Stimulated activated CD4-positive, alpha-beta T cell treated with anti-CD3 and anti-CD28 coated beads, Interleukin-1b, Interleukin-23, amount 100 ng/mL, for 24 hours (primary cell): ENCODE measurements at places on chromosomes 5 and 9.

DNA sequence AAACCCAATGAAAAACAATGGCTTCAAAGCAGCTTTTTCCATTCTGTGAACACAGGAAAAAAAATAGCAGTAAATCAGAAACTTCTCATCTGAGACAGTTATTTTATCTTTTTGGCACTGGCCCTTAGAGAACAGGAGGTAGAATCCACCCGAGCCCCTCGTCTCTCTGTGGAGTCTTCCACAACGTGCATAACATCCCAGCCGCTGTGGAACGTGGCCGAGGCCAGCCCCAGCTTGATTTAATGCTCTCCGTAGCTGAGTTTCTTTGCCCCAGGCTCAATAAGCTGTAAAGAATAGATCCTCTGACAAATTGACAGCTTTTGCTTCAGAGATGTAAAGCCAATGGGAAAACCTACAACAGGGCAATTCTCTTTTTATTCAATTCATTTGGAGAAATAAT, 107.9 kb upstream of the DAP start:
- no peak for DNase-seq

DNA sequence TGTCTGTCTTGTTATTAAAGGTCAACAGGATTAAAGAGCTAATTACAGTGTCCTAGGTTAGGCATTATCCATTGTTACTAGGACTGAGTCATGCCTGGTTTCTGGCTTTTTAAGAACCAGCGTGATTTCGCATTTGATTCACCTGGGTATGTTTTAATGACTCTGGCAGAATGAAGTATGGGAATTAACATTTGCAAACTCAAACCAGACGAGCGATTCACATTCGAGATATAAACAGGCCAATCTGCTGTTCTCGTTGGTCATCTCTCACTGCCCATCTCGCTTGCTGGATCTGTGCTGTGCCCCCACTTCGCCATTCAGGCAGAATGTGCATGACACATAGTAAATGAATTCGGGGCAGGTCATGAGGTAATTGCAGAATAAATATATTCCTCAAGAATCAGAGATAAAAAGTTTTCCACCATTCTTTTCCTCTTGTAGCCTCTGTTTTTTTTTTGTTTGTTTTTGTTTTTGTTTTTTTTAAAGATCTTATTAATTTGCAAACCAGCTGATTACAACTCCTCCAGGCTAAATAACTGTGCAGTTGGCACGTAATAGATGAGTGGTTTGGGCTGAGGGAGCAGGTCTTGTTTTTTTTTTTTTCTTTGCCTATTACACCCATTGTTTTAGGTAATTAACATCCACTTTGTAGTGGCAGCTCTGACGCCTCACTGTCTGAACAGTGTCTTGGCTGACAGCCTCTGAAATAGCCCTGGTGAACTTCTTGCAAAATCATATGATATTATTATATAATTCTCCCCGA, 313.5 kb upstream of the MSX2 start:
- DNase-seq: no peak

- DNase-seq: no peak
Measured at GRCh38 chr5:149422366-149423048, 43.4 kb upstream of the IL17B start.

- no peak for DNase-seq
Measured at GRCh38 chr9:126391713-126392661, 65.4 kb downstream of the MVB12B start.

- DNase-seq: no peak
Measured at GRCh38 chr9:112532427-112532826, 45.8 kb downstream of the KIAA1958 start.

GRCh38 chr5:134920848-134921575, 16.1 kb downstream of the PCBD2 start:
- no peak for DNase-seq

DNA sequence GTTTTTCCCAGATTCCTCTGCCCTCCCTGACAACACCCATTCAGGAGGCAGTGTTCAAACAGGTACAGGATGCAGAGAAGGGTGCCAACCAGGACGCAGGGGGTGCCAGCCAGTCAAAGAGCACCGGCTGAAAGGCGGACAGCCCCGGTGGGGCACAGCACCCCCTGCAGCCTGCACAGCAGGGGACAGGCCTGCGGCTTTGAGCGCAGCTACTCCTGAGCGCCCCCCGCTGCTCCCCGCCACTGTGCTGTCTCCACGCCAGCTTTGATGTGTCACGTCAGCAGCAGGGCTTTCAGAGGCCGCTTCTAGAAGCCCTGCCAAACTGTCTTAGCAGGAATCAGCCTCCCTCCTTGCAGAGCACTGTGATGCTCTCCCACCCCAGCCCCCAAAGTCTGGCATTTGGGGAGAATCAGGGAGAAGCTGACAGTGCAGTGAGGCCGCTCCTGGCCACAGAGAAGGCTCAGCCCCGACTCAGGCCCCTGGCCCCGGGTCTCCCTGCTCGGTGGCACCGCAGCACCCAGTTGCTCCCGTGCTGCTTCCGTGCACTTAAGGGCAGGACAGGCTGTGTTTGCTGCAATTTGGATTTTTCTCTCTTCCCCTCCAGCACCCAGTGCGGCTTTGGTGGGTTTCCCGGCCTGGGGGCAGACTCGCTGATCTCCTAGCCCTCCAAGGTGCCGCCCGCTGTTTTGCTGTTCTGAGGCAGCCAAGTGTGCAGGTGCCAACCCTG, 20.3 kb downstream of the AK8 start:
- no peak for DNase-seq
